ENCODE measurements at places on chromosomes 2 and 18.

DNA sequence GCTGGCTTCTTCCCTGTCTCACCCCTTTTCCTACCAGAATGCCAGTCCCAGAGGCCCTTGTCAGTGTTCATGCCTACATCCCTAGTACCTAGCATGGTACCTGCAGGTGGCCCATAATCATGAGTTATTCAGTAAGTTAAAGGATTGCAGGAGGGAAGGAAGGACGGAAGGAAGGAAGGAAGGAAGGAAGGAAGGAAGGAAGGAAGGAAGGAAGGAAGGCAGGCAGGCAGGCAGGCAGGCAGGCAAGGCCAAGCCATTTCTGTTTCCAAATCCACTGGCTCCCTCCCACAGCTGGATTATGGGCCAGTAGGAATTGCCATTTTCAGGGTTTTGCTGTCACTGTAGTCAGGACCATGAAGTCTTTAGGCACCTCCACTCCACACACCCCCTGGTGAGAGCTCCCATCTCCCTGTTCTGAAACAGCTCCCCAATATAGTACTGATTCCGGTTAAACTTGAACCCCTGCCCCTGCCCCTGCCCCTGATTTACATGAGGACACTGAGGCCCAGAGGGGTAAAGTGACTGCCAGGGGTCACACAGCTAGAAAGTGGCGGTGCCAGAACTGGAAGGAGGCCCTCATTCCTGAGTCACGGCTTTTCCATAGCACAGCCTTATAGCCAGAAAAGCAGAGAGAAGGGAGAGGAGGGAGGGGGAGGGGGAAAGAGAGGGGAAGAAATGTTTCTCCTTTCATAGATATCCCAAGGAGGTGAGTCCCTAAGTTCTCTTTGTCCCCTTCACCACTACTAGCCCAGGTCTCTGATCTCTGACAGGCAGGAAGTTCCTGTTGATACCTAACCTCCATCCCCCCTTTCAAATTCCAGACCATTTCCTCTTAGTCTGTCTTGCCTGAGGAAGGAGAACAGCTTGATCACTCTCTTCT, 12.2 kb upstream of the TNS1 start:
- no peak for DNase-seq

DNA sequence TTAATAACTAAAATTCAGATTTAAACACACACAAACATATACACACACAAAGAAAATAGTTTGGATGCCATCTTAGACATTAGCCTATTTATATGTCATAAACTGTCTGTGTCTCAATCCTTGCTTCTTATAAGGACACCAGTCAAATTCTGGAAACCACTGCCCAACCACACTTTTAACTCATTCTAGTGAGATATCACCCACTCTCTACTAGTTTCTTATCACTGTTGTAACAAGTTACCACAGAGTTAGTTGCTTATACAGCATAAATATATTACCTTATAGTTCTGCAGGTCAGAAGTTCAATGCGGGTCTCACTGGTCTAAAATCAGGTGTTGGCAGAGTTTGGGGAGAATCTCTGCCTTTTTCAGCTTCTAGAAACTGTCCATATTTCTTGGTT, 239.1 kb downstream of the MTX2 start:
- no peak for DNase-seq

GRCh38 chr2:152055366-152056108, 43.3 kb downstream of the CACNB4 start:
- peak; percentile 78 for DNase-seq

DNA sequence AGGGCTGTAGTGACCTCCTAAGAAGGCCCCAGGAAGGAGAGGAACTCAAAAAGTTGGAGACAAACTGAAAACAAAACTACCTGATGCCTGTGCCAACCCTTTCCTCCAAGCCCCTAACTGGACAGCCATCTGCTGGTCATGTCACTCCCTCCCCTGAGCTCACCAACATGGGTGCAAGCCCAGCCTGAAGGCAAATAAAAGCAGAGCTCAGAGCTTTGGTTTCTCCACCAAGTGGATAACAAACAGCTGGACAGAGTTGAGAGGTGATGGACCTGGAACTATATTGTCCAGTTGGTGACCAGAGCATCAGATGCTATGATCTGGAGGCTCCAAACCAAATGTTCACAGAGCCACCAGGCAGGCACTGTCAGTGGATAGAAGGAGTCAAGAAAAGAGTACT, 34.6 kb upstream of the MAL start:
- DNase-seq, result no peak

GRCh38 chr2:98826856-98827255, 95.9 kb upstream of the MGAT4A start:
- DNase-seq, result no peak
